B cell (primary cell): ENCODE measurements at places on chromosomes 1 and 21. TPM values are rescaled to one million over a fixed set of nuclear protein-coding genes. Genes with fewer than 3 reads are reported as not detected.

The WNT2B gene
- 5.2 and 5.9 TPM in 2 replicates for total RNA-seq

The FGR gene
- 56.6 and 57.0 TPM in 2 replicates for total RNA-seq

DNA sequence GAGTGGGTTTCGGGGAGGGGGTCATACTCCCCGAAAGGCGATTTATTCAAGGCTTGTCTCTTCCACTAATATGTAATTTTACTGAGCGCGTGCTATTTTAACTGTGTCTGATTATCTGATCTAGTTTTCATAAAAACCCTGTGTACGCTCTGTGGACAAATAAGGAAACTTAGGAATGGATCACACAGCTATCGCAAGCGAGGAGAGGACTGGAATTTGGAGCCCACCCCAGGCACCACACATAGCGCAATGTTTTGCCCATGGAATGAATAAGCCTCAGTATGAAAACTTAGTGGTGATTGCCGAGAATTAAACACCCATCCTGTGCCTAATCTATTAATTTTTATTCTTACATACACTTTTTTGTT lies 9.8 kb upstream of the RAB42 start:
- peaks cover 15% of the 10 kb centered on the region for H3K4me1 ChIP-seq
- DNase-seq, result no peak
- H3K27ac ChIP-seq, result peak overlapping the region; percentile 69
- peaks cover 32% of the 10 kb centered on the region for H3K36me3 ChIP-seq
- no peaks in the 10 kb centered on the region for H3K27me3 ChIP-seq

DNA sequence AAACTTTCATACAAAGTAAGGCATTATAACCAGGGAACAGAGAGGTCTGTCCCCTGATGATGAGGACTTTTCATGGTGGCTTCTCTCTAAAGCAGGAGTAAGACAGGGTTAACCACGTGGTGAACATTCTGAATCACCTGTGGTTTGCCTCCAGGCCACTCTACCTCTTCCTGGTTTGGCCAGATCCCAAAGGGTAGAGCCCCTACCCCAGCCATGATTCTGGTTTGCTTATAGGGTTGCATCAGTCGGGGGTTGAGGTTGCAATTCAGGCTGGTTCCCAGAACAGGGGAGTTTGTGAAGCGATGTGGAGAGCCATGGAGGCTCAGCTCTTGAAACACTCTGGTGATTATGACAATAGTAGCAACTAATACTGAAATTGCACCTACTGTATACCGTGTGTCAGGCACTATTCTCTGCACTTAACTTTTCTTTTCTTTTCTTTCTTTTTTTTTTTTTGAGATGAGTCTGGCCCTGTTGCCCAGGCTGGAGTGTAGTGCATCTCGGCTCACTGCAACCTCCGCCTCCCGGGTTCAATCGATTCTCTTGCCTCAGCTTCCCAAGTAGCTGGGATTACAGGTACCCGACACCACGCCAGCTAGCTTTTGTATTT lies 8.3 kb downstream of the CNR2 start:
- DNase-seq, result no peak
- H3K27me3 ChIP-seq, result no peaks in the 10 kb centered on the region
- no peak overlapping the region for H3K4me3 ChIP-seq
- H3K27ac ChIP-seq, result no peak overlapping the region
- peaks cover 3% of the 10 kb centered on the region for H3K36me3 ChIP-seq

DNA sequence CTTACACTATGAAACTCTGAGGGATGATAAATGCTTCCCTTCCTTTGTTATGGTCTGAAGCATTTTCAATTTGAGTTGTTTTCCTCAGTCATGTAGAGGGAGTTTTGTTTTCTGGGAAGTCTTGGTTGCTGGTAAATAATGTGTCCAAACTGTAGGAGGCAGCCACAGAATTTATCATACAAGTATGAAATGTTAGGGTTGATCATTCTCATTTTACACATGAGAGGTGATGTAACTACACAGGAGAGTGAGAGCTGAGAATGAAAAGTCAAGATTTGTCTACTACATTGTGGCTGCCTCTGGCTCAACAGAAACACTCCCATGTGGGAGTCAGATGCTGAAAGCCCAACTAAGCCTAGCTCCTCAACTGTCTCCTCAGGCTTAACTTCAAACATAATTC lies 182.5 kb upstream of the SGIP1 start:
- no peak overlapping the region for H3K4me3 ChIP-seq
- peaks cover 91% of the 10 kb centered on the region for H3K4me1 ChIP-seq
- DNase-seq, result no peak
- peak overlapping the region; percentile 87 for H3K27ac ChIP-seq
- peaks cover 3% of the 10 kb centered on the region for H3K36me3 ChIP-seq

DNA sequence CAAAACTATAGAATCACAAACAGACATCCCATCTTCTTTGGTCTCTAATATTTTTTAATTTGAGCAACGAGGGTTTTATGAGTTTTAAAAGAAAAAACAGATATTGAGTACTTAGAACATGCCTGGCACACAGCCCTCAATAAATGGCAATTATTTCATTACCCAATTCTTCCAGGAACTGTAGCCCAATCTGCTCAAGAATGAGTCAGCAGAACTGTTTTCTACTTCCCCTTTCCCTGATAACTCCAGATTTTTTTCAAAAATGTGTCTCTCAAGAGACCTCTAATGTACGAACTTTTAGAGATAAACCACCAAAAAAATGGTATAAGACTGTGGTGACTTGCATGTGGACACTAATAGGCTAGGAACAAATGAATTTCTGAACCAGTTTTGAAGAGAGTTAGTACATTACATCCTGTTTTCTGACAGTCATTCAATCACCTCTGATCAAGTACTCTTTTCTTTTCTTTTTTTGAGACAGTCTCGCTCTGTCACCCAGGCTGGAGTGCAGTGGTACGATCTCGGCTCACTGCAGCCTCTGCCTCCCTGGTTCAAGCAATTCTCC lies 11.5 kb downstream of the ABL2 start:
- no peak overlapping the region for H3K27ac ChIP-seq
- DNase-seq, result no peak
- no peaks in the 10 kb centered on the region for H3K4me1 ChIP-seq
- no peaks in the 10 kb centered on the region for H3K27me3 ChIP-seq
- peaks cover 3% of the 10 kb centered on the region for H3K36me3 ChIP-seq

DNA sequence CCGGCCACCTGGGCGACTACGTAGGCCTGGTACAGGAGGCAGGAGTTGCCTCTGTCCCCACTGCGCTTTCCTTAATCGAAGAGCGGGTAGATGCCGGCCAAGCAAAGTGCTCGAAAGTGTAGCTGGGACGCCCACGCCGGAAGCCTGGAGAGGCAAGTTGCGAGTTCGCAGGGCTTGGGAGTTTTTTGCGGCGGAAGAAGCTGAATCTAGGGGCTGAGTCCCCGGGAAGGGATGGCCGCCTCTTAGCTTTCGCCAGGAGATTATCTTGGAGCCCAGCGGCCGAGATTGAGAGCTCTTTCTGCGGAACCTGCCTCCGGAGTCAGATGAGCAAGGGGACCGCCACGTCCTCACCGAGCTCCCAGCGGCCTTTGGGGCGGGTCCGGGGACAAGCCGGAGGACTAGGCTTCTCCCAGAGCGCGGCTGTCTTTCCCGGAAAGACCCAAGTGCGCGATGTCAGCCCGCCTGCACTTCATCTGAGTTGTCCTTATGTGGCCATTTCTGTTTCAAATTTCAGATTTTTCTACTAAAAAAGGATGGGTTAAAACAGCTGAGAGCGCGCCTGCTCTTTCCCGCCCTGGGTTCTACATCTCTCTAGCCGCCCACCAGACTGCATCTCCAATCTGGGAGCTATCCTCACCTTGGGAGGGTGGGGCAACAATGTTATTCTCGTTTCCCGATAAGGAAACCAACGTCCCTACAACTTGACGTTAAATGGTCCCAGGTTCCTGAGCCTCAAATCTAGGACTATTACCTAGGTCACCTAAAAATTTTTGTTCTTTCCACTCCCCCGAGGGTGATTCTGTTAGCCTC lies 12.4 kb upstream of the TBX15 start:
- peaks cover 6% of the 10 kb centered on the region for H3K4me1 ChIP-seq
- no peak overlapping the region for H3K4me3 ChIP-seq
- H3K27ac ChIP-seq, result no peak overlapping the region
- H3K27me3 ChIP-seq, result peaks cover 82% of the 10 kb centered on the region

DNA sequence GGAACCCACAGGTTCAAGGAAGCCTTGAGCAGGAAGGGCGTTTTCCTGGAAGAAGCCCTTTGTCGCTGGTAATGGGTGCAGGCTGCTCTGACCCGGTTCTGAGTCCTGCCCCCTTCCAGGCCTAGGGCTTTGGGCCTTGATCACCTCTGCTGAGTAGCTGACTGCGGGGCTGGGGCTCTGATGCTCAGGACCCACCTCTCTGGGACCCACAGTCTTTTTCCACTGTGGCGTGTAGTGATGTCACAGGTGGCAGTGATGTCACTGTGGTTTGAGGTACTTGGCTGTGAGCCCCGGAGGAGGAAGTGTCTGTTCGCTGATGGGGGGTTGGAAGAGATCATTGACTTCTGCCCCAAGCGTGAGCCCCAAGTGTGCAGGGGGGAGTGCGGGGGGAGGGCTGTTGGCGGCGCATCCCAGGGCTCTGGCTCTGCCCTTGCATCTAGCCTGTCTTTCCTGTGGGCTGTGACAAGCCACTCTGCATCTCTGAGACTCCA lies 6.9 kb downstream of the TNFRSF1B start:
- peaks cover 19% of the 10 kb centered on the region for H3K36me3 ChIP-seq
- H3K27me3 ChIP-seq, result no peaks in the 10 kb centered on the region
- no peak overlapping the region for H3K4me3 ChIP-seq
- peaks cover 37% of the 10 kb centered on the region for H3K4me1 ChIP-seq

GRCh38 chr1:77945345-77945744 lies 33.5 kb downstream of the FUBP1 start:
- H3K36me3 ChIP-seq, result peaks cover 3% of the 10 kb centered on the region
- DNase-seq, result no peak
- no peak overlapping the region for H3K27ac ChIP-seq
- no peaks in the 10 kb centered on the region for H3K27me3 ChIP-seq
- H3K4me1 ChIP-seq, result peaks cover 18% of the 10 kb centered on the region

- H3K27me3 ChIP-seq, result no peaks in the 10 kb centered on the region
- no peak for DNase-seq
- H3K36me3 ChIP-seq, result no peaks in the 10 kb centered on the region
Observed at GRCh38 chr1:147786536-147786935, 26.1 kb upstream of the GJA5 start.

GRCh38 chr1:231776010-231776756 lies 149.6 kb downstream of the DISC1 start:
- H3K4me1 ChIP-seq, result no peaks in the 10 kb centered on the region
- H3K36me3 ChIP-seq, result peaks cover 5% of the 10 kb centered on the region
- H3K27me3 ChIP-seq, result no peaks in the 10 kb centered on the region

GRCh38 chr1:36257375-36257767 lies 33.1 kb downstream of the THRAP3 start:
- H3K4me3 ChIP-seq, result peak overlapping the region; percentile 11
- H3K4me1 ChIP-seq, result peaks cover 35% of the 10 kb centered on the region
- DNase-seq, result no peak
- H3K27me3 ChIP-seq, result no peaks in the 10 kb centered on the region
- peaks cover 22% of the 10 kb centered on the region for H3K36me3 ChIP-seq
- H3K27ac ChIP-seq, result peak overlapping the region; percentile 34

DNA sequence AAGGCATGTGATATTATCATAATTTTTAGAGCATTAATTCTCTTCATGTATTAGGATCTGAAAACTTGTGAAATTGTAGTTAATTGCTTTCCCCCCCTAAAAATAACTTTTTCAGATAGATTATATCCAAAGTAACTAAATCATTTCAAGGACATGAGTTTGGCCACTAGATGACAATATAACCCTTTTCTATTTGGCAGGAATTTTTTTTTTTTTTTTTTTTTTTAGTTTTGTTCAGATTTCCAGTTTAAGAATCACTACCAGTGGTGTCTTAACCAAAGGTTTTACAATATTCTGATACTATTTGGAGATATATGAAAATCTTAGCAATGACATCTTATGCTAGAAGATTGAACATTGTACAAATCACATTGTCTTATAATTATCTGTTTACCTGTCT lies 370.8 kb downstream of the AMY1C start:
- H3K4me3 ChIP-seq, result no peak overlapping the region
- no peak for DNase-seq
- no peaks in the 10 kb centered on the region for H3K4me1 ChIP-seq
- no peaks in the 10 kb centered on the region for H3K27me3 ChIP-seq

- no peak overlapping the region for H3K27ac ChIP-seq
- no peaks in the 10 kb centered on the region for H3K27me3 ChIP-seq
- H3K4me1 ChIP-seq, result no peaks in the 10 kb centered on the region
- H3K36me3 ChIP-seq, result no peaks in the 10 kb centered on the region
- DNase-seq, result no peak
Observed at GRCh38 chr1:217088521-217089284, 365.5 kb upstream of the ESRRG start.

- H3K36me3 ChIP-seq, result peaks cover 16% of the 10 kb centered on the region
- no peak overlapping the region for H3K4me3 ChIP-seq
- DNase-seq, result no peak
- H3K27me3 ChIP-seq, result no peaks in the 10 kb centered on the region
Observed at GRCh38 chr1:108597041-108597440, 37.1 kb downstream of the EEIG2 start.

GRCh38 chr1:225152061-225152460 lies 222.6 kb downstream of the DNAH14 start:
- no peaks in the 10 kb centered on the region for H3K36me3 ChIP-seq
- no peak overlapping the region for H3K4me3 ChIP-seq
- no peaks in the 10 kb centered on the region for H3K27me3 ChIP-seq
- H3K4me1 ChIP-seq, result no peaks in the 10 kb centered on the region
- H3K27ac ChIP-seq, result no peak overlapping the region

DNA sequence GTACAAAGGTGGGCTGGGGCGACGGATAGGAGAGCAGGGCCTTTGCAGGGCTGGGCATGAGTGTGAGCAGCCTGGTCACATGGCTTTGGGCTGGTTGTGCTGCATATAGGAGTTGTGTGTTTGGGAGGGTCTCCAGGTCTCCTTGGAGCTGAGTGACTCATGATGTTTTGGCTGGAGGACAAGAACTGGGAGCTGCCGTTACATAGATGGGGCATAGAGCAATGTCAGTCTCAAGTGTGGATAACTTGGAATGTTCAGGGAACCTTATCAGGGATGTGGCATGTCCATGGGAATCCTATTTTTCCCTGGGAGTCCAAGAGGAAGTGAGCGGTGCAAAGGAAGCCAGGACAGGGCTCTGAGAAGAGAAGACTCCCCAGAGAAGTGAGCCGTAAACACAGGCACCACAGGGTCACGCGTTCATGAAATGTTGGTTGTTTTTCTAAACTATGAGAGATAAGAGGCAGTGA lies 136.4 kb upstream of the KCNE2 start:
- no peaks in the 10 kb centered on the region for H3K4me1 ChIP-seq
- no peak overlapping the region for H3K4me3 ChIP-seq
- no peak for DNase-seq
- no peak overlapping the region for H3K27ac ChIP-seq
- H3K27me3 ChIP-seq, result no peaks in the 10 kb centered on the region

GRCh38 chr1:196324345-196324744 lies 283.9 kb downstream of the KCNT2 start:
- H3K4me1 ChIP-seq, result no peaks in the 10 kb centered on the region
- no peaks in the 10 kb centered on the region for H3K36me3 ChIP-seq
- no peak for DNase-seq
- no peak overlapping the region for H3K27ac ChIP-seq

DNA sequence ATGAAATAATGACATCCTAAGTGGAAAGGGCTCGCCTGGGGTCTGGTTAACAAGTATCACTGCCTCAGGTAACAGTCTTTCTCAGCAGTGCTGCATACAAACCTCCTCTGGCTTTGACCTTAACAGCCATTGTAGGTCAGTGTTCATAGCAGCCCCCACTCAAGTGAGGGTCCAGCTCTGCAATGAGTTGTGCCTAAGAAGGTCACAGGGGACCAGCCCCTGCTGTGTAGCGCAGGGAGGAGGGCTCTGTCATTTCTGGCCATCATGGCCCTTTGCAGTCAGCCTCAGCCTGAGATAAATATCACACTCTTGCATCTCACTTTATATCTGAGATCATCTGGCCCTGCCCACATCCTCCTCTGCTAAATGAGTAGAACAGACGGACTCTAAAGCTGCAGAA lies 18.1 kb upstream of the MYSM1 start:
- no peak overlapping the region for H3K27ac ChIP-seq
- H3K27me3 ChIP-seq, result no peaks in the 10 kb centered on the region
- H3K4me3 ChIP-seq, result no peak overlapping the region
- no peaks in the 10 kb centered on the region for H3K4me1 ChIP-seq
